AG09309 (cell line): ENCODE measurements at places on chromosomes 4 and X.

DNA sequence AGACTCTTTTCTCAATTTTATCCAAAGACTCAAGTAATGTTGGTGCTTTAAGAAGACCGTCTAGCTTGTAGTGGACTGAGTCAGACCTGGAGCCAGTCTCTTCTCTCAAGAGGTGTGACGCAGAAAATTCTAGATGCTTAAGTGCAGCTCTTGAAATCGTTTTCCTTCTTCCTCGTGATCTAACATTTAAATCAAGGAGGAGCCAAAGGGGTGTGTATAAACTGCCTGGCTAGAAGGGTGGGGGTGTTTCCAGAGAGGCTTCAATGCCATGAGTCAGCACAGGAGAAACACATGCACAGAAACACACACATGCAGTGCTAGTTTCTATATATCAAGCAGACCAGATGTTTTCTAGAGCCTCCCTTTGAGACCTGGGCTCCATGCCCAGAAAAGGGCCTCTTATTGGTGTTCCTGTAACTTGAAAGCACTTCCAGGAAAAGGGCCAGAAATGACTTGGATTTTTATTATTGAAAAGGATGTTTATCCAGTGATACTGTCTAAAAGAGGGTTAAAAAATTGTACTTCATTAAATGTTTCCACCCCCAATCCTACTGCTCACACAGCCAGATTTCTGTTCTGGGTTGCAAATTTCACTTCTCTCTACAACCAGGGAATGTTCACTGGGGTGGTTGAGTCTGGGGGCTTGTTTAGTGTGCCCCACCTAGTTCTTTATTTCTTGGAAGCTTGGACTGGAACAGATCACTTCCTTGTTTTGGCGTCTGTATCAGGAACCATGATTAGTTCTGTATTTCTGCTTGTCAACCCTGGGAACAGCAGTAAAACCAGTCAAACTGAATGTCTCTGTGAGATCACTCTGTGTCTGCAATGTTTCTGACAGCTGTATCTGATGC, at the start of gene CLIC2:
Gene CLIC2 (minus strand): TSS at position 129 of the 851 bp plus-strand sequence. CDS start 187 bp downstream, outside the sequence.
- peak; percentile 16 for DNase-seq

DNA sequence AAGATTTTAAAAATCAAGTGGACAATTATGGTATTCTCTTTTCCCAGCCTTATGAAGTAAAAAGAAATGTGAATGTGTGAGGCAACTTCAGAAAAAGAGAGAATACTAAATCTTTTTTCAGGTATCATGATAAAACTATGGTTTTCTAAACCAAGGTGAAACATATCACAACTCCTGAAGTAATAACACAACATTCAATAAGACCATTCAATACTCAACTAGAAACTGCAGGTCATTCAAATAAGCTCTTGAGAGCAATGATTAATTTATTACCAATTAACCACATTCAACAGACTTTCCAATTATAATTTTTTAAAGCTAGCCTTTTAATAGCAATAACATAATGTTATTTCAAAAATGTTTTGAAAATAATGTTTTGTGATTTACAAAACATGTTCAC, 35.8 kb downstream of the SLC10A7 start:
- DNase-seq = no peak

- no peak for DNase-seq
These were observed 569.4 kb downstream of the GABRG1 start for GRCh38 chr4:45554423-45554822.

- peak; percentile 1 for DNase-seq
These were observed 70.6 kb downstream of the PKD2 start for GRCh38 chr4:88077911-88078524.

GRCh38 chrX:150084496-150085229, 146.4 kb upstream of the EOLA2 start:
- DNase-seq = peak; percentile 33

GRCh38 chr4:3077796-3078195, 3.3 kb downstream of the HTT start:
- no peak for DNase-seq

DNA sequence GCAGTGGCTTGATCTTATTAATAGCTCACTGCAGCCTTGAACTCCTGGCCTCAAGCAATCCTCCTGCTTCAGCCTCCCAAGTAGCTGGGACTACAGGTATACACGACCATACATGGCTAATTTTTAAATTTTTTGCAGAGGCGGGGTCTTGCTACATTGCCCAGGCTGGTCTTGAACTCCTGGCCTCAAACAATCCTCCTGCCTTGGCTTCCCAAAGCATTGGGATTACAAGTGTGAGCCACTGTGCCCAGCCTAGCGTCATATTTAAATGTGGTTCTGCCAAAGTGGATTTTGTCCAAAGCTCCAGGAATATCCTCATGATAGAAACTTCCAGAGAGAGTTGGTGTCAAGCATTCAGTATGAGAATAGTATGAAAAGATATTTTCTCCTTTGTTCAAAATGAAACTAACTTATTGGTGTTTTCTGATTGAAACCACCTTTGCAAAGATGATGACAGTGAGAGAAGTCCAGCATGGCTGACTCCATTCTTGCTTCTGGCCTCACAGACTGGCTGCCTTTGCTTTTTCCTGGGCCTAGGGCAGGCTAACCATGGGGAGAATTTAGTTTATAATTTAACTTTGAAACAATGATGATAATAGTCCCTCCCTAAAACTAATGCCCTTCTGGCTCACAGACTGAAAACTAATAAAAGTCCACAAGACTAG, 129.0 kb downstream of the C4orf51 start:
- DNase-seq = no peak

GRCh38 chr4:156977435-156978160, 6.0 kb upstream of the PDGFC start:
- peak; percentile 78 for DNase-seq

- DNase-seq = no peak
These were observed 23.3 kb upstream of the PSAPL1 start for GRCh38 chr4:7458066-7458425.

GRCh38 chr4:45701621-45702020, 422.2 kb downstream of the GABRG1 start:
- no peak for DNase-seq

DNA sequence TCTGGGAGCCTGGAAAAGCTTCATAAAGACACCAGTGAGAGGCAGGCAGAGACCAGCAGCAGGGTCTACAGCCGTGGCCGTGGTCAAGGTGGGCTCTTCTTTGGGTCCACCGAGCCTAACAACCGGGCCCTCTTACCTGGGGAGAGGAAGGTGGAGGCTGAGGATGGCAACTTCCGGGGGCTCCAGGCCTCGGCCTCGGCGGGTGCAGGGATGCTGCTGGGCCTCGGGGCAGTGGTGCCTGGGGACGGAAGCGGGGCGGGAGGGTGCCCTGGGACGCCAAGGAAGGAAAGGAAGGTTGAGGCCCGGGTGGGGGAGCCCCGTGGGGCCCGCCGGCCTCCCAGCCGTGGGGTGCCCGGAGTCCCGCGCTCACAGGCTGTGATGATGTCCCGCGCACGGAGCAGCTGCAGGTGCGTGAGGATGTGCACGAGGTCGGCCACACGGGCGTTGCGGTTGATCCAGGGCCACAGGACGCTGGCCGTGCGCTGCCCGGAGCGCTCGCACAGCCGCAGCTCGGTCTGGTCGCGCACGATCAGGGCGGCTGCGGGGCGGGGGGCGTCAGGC, 561 bp downstream of the IRAK1 start:
- DNase-seq = no peak

- DNase-seq = no peak
These were observed 266.7 kb upstream of the MAGEB2 start for GRCh38 chrX:29948653-29949052.

DNA sequence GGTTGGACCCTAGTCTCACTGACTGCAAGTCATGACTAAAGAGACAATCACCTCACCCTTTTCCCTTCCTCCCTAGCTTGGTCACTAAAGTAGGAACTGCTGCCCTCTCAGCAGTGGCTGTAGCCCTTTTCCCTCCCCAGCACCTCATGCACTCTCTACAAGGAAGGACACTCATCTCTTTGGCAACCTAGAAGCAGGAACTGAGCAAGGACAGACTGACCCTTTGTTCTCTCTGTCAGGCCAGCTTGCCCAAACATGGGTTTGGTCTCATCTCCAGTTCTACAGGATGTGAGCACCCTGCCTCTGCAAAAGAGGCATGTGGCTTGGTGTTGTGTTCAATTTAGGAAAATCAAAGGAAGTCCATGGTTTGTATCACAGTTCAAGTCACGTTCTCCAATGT, 15.8 kb downstream of the LEF1 start:
- no peak for DNase-seq

- no peak for DNase-seq
These were observed 215.3 kb upstream of the AR start for GRCh38 chrX:67328476-67328875.

- DNase-seq = no peak
These were observed 207.5 kb downstream of the CHRDL1 start for GRCh38 chrX:110588164-110588563.

DNA sequence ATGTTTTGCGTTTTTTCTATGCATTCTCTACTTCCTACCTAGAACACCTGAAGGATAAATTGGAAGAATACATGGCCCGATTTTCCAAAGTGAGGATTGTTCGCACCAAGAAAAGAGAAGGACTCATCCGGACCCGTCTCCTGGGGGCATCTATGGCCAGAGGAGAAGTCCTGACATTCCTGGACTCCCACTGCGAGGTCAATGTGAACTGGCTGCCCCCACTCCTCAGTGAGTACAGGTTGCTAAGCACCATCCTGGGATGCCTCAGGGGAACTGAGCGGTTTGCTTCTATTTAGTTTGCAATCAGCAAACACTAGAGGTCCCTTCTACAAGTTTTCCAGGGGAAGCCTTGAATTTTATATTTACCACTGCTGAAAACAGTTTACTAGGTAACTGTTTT, 359.3 kb upstream of the GALNT7 start:
- no peak for DNase-seq

DNA sequence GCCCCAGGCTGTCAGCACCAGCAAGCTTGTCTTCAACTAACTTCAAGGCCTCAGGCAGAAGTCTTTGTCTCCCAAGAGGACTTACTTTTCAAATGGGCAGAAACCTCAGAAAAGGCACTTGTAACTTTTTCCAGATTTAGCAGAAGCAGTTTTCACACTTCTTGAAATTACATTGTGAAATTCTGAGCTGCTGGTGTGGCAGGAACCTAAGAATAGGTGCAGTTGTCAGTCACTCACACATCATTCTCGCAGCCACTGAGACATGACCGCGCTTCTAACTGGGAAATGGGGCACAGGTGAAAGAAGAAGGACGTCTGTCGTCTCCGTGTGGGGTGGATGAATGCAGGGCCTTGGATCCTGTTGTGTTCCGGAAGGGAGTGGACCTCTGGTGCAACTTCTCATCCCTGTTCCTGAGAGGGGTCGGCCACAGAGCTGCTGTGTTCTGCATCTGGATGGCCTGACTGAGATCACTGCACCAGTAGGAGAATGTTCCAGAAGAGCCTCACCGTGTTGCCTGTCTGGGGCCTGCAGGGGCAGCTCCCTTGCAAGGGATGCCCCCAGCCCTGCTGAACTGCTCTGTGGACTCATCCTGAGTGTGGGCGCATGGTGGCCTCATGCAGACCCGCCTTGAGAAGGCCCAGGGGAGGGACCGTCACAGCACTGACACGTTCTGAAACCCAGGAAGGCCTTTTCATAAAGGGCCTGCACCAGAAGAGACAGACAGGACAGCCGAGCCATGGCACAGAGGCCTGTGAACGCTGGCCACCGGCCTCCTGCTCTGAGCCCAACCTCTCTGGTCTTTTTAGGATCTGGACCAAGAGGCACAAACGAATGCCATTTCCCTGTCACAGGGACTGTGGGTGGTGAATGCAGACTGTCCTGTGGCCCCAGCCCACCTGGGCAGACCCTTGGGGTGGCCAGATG, 18.7 kb downstream of the NAT8L start:
- DNase-seq = no peak

- no peak for DNase-seq
These were observed 524.9 kb downstream of the CENPC start for GRCh38 chr4:67020438-67020797.

DNA sequence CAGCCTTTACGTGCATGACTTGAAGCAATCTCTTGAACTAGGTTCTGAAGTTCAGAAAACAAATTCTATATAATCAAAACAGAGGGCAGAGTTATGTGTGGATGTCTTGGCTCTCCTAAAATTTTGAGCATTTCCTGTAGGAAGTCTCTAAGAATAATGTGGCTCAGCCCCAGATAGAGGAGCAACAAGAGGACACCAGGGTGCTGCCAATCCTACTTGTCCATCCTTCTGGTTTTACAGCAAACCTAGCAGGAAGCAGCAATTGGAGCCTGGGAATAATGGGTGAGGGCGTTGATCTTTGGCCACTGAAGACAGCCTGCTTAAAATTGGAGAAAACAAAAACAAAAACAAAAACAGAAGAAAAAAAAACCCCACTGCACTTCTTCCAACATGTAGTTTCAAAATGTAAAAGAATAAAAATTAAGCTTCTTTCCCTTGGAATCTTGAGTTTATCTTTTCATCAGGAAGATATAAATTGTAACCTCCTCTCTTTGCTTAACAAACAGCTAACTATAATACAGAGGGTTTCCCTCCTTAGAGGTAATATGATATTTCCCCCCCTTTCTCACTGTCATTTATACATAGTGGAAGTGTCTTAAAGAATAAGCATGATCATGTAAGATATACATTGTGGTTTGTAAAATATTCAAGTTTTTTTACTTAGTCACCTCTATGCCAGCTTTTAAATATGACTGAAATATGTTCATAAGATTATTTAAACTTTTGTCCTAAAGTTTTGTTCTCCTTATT, 130.6 kb downstream of the FBXO8 start:
- DNase-seq = no peak

DNA sequence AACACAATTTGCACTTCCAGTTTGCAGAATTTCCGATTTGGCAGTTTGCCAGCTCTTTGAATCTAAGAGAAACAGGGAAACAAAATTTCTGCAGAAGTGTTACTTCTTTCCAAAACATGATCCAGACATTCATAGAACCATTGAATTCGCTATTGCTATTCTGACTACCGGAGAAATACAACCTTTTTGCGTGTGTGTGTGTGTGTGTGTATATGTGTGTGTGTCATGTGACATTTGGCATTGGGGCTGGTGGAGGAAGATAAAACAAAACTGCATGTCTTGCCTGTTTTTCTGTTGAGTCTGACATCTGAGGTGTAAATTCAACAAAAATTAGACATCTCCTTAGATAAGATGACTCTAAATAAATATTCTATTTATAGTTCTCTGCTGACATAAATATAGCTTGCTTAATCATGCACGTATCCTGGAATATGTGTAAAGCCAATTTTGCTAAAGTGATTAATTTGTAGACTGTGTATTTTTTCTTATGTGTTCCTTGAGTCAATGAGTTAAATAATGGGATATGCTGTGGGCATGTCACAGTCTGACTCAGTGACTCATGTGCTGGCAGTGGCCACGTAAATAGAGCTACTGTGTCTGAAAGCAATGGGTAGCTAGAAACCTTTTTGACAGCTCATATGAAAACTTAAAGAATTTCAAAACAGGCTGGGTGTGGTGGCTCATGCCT, 98.9 kb downstream of the HPGD start:
- peak; percentile 7 for DNase-seq
